ENCODE measurements at places on chromosomes 11 and 22. TPM values are rescaled to one million over a fixed set of nuclear protein-coding genes. Genes with fewer than 3 reads are reported as not detected.

The DDTL gene
- not detected for total RNA-seq

The MPEG1 gene
- total RNA-seq: not detected

The NLRP10 gene
- not detected for total RNA-seq

The P2RX3 gene
- total RNA-seq: 2.0 TPM

The TRPC6 gene
- total RNA-seq: 0.42 TPM

The YPEL1 gene
- 18.4 TPM for total RNA-seq

The CCDC87 gene
- 0.42 TPM for total RNA-seq

The TLCD5 gene
- 15.6 TPM for total RNA-seq

The KCNK4 gene
- total RNA-seq: 0.58 TPM

The OR52I1 gene
- total RNA-seq: not detected

The ZNF70 gene
- 18.2 TPM for total RNA-seq

The POU2AF3 gene
- total RNA-seq: 4.1 TPM

The KRTAP5-9 gene
- 0.62 TPM for total RNA-seq

The FAM111B gene
- 6.8 TPM for total RNA-seq

The TREH gene
- not detected for total RNA-seq

The CCDC88B gene
- total RNA-seq: 12.0 TPM

The OR52N4 gene
- total RNA-seq: not detected

The SMC1B gene
- total RNA-seq: not detected

The MRGPRF gene
- total RNA-seq: 4.0 TPM

The DMC1 gene
- 4.2 TPM for total RNA-seq

The LSP1 gene
- total RNA-seq: 4.9 TPM

The MPPED2 gene
- total RNA-seq: 163 TPM

The PRG3 gene
- total RNA-seq: not detected

The FOLH1 gene
- total RNA-seq: not detected

The CCDC89 gene
- total RNA-seq: 1.3 TPM

The SLC6A5 gene
- not detected for total RNA-seq

The SCARF2 gene
- total RNA-seq: 45.7 TPM

The RAB3IL1 gene
- 11.9 TPM for total RNA-seq

The TUB gene
- 53.4 TPM for total RNA-seq

The KRTAP5-8 gene
- total RNA-seq: 0.73 TPM

The FXYD2 gene
- total RNA-seq: 5.7 TPM

The OR6T1 gene
- total RNA-seq: not detected

The MS4A4A gene
- total RNA-seq: not detected

The SLC29A2 gene
- total RNA-seq: 35.7 TPM

The NDUFA6 gene
- total RNA-seq: 52.6 TPM

The DNHD1 gene
- 14.3 TPM for total RNA-seq

The FADS1 gene
- 108 TPM for total RNA-seq

The MAPK8IP2 gene
- total RNA-seq: 2.8 TPM

The E2F8 gene
- 6.1 TPM for total RNA-seq

The ANO9 gene
- total RNA-seq: 29.7 TPM

The VWCE gene
- 8.2 TPM for total RNA-seq

The ESAM gene
- 0.85 TPM for total RNA-seq

The NXPE2 gene
- total RNA-seq: 0.34 TPM

The FOXRED2 gene
- 39.8 TPM for total RNA-seq

The PGGHG gene
- total RNA-seq: 109 TPM

The FREY1 gene
- 2.3 TPM for total RNA-seq

The PGA3 gene
- not detected for total RNA-seq

The PTS gene
- 56.2 TPM for total RNA-seq

The SIDT2 gene
- 41.7 TPM for total RNA-seq

The SPDYC gene
- not detected for total RNA-seq

The SRSF8 gene
- 35.0 TPM for total RNA-seq

The NXPE4 gene
- total RNA-seq: not detected

The CADM1 gene
- total RNA-seq: 57.9 TPM

The PUS3 gene
- total RNA-seq: 9.9 TPM

The MCHR1 gene
- total RNA-seq: 3.2 TPM

The TEX54 gene
- total RNA-seq: not detected

The PRG2 gene
- not detected for total RNA-seq

The APOBEC3H gene
- total RNA-seq: 0.49 TPM

The MPZL2 gene
- total RNA-seq: 36.9 TPM

Measured in mesothelial cell of epicardium (in vitro differentiated cells).